ENCODE measurements at places on chromosomes 1 and 21.

DNA sequence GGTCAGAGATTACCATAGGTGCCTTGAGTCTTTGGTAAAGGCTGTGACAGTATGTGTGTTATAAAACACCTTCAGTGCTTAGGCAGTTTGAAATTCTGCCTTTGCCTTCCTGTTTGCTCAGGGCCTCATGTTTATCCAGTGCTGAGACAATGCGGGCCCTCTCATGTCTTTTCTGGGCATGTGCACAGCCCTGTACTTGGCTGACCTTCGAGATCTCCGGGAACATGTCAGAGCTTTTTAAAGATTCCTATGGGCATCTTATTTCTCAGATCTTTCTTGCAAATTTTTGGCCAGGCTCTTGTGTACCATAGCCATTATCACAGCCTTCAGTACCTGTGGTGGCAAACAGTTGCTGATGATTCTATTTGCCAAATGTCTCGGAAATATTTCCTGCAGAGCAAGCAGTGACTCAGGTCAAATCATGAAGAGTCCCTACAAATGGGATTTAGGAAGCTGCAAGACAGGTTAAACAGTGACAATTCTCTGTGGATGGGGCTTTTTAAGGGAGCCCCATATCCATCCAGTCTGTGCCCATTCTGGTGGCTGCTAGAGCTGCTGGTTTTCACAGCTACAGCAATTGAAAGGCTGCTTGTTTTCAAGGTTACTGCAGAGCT, 42.1 kb downstream of the HOOK1 start:
- DNase-seq, result peak; percentile 95

GRCh38 chr1:76138217-76138616, 63.7 kb downstream of the ST6GALNAC3 start:
- no peak for DNase-seq

- peak; percentile 45 for DNase-seq
Measured at GRCh38 chr1:15400627-15401026, 9.1 kb upstream of the EFHD2 start.

DNA sequence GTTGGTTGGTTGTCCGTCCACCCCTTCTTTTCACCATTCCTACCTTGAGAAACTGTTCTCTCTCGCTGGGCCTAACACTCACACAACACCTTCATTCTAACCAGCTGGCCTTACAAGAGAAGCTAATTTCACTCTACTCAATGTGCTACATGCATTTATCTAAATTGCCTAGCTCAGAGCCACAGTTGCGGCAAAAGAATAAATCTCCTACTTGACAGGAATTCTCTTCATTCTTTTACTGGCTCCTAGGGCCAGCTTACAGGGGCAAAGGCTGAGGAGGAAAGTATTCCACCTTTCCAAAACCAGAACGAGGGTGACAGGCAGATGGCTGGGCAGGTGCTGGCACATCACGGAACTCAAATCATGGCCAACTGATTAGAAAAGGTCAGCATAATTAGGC, 6.5 kb downstream of the F3 start:
- DNase-seq, result no peak

DNA sequence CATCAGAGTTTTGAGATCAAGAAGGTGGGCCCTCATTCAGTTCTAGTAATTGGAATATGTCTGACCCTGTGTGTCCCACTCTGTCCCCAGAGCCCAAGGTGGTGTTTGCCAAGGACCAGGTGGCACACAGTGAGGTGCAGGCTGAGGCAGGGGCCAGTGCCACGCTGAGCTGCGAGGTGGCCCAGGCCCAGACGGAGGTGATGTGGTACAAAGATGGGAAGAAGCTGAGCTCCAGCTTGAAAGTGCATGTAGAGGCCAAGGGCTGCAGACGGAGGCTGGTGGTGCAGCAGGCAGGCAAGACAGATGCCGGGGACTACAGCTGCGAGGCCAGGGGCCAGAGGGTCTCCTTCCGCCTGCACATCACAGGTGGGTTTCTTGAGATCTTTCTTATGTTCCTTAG, 35.2 kb downstream of the OBSCN start:
- no peak for DNase-seq

- DNase-seq, result no peak
Measured at GRCh38 chr1:162177126-162177525, 107.6 kb downstream of the NOS1AP start.

GRCh38 chr1:121538943-121539575, 354.3 kb downstream of the SRGAP2C start:
- no peak for DNase-seq

GRCh38 chr1:116382857-116383483, 9.9 kb downstream of the ATP1A1 start:
- DNase-seq, result no peak

DNA sequence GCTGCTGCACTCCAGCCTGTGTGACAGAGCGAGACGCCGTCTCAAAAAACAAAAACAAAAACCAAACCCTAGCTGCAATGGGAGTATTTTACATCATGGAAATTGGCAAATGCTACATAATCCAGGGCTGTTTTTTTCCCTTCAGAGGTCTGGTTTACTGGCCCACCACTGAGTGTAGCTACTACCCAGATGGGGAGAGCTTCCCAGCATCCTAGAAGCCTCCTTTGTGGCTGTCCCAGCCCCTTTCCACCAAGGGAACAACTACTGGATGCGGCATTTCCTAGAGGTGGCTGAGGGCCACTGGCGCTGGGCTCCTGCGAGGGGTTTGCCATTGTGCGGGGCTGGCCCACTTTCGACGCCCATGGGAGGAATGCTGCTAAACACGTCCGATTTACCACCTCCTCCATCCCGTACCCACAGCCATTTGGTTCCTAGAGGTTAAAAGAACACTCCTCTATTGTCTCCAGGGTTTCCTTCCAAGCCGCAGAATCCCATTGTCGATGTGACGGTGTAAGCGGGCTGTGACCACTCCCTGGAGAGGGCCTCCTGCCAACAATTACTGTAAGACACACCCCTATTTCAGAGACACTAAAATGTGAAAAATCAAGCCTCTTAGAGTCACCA, 55.4 kb downstream of the RUNX3 start:
- no peak for DNase-seq

DNA sequence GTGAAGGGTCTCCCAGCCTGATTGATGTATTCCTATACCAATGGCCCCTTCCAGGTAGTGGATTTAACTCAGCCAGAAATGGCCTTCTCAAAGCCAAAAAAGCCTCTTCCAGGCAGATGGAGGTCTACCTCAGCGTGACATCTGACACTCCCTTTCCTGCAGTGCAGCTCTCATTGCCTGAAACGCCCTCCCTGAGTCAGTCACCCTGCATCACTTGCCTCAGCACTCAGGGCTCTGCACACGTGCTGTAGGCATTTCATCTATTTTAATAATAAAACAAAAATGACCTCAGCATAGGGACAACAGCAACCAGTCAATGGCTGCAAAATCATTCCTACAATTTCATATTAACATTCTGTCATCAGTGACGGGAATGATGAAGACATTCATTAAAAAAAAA, 64.4 kb upstream of the GJA5 start:
- DNase-seq, result no peak

GRCh38 chr1:38139738-38140487, 93.3 kb upstream of the POU3F1 start:
- DNase-seq, result no peak

- DNase-seq, result no peak
Measured at GRCh38 chr1:226497991-226498639, 50.4 kb upstream of the STUM start.

All from NCI-H2029 (cell line).